HepG2 (cell line): ENCODE measurements at places on chromosomes 4 and X. TPM values are rescaled to one million over a fixed set of nuclear protein-coding genes. Genes with fewer than 3 reads are reported as not detected.
A peak's percentile ranks its signal among the peaks of the same experiment; 100 is the strongest.

Gene TMEM255A
- polyA plus RNA-seq, result 0.13 TPM in 2 replicates

Gene SERPINA7
- 421 and 456 TPM in 2 replicates for polyA plus RNA-seq

GRCh38 chrX:114101081-114101480 is 482.8 kb upstream of the HTR2C start:
- no peaks in the 10 kb centered on the region for H3K27me3 ChIP-seq
- no peaks in the 10 kb centered on the region for H3K36me3 ChIP-seq
- H3K4me3 ChIP-seq, result no peak overlapping the region
- no peak overlapping the region for H3K27ac ChIP-seq

GRCh38 chrX:53086464-53086863 is 4.3 kb downstream of the TSPYL2 start:
- no peak overlapping the region for H3K4me3 ChIP-seq
- H3K4me1 ChIP-seq, result peaks cover 13% of the 10 kb centered on the region; the same call in 1 of the 2 replicates
- H3K27me3 ChIP-seq, result no peaks in the 10 kb centered on the region
- H3K27ac ChIP-seq, result no peak overlapping the region
- DNase-seq, result no peak

GRCh38 chr4:75653845-75654503 is 19.2 kb downstream of the G3BP2 start:
- H3K36me3 ChIP-seq, result peaks cover 8% of the 10 kb centered on the region
- DNase-seq, result peak; percentile 51
- H3K4me1 ChIP-seq, result no peaks in the 10 kb centered on the region
- no peak overlapping the region for H3K27ac ChIP-seq
- H3K27me3 ChIP-seq, result no peaks in the 10 kb centered on the region

DNA sequence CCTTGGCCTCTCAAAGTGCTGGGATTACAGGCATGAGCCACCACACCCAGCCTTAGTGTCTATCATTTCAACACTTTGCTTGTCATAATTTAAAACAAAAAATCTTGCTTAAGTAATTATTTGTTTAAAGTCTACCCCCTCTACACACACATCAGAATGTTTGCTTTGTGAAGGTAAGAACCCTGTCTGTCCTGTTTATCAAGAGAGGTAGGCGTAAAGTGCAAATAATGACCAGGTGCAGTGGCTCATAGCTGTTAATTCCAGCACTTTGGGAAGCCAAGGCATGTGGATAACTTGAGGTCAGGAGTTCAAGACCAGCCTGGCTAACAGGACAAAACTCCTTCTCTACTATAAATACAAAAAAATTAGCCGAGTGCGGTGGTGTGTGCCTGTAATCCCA is 326.7 kb upstream of the CLNK start:
- no peaks in the 10 kb centered on the region for H3K36me3 ChIP-seq
- DNase-seq, result no peak
- H3K4me1 ChIP-seq, result no peaks in the 10 kb centered on the region
- no peaks in the 10 kb centered on the region for H3K27me3 ChIP-seq

- peak overlapping the region; percentile 83 for H3K27ac ChIP-seq
- H3K27me3 ChIP-seq, result no peaks in the 10 kb centered on the region
- peak overlapping the region; percentile 92 for H3K4me3 ChIP-seq
- peaks cover 43% of the 10 kb centered on the region for H3K4me1 ChIP-seq
- peak; percentile 15 for DNase-seq
Observed at GRCh38 chr4:70994069-70994366, 569 bp downstream of the DCK start.

- peaks cover 25% of the 10 kb centered on the region for H3K4me1 ChIP-seq
- H3K27ac ChIP-seq, result no peak overlapping the region
- peak; percentile 64 for DNase-seq
- H3K4me3 ChIP-seq, result no peak overlapping the region
Observed at GRCh38 chr4:74189331-74190043, 31.6 kb downstream of the MTHFD2L start.

DNA sequence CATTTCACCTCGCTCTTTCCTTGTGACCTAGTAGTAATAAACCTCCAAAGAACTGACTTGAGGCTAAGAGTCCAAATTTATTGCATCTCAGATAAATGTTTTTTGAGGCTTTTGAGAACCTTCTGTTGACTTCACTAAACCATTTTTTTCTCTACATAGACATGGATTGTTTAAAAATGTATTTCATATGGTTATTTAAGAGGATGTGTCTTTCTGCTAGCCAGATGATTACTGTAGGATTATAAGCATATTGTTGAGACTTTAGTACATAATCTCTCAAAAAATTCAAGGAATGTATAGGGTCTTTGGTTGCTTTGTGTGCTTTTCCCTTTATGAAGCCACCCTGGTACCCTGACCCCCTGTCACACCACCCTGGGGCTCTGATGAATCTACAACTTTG is 44.8 kb downstream of the ATXN3L start:
- no peak overlapping the region for H3K4me3 ChIP-seq
- H3K27ac ChIP-seq, result no peak overlapping the region
- no peak for DNase-seq
- H3K27me3 ChIP-seq, result no peaks in the 10 kb centered on the region
- no peaks in the 10 kb centered on the region for H3K36me3 ChIP-seq

GRCh38 chr4:109985993-109986974 is 73.6 kb downstream of the EGF start:
- H3K4me3 ChIP-seq, result no peak overlapping the region
- H3K36me3 ChIP-seq, result no peaks in the 10 kb centered on the region
- DNase-seq, result no peak
- 0 out of 3 replicates have a peak, but pooled peaks cover 2% of the 10 kb centered on the region for H3K27me3 ChIP-seq
- H3K4me1 ChIP-seq, result no peaks in the 10 kb centered on the region
